ENCODE measurements at places on chromosomes 4 and X.
A peak's percentile ranks its signal among the peaks of the same experiment; 100 is the strongest.

- peak; percentile 43 for DNase-seq
Observed at GRCh38 chrX:137568741-137569469, 3.0 kb downstream of the ZIC3 start.

DNA sequence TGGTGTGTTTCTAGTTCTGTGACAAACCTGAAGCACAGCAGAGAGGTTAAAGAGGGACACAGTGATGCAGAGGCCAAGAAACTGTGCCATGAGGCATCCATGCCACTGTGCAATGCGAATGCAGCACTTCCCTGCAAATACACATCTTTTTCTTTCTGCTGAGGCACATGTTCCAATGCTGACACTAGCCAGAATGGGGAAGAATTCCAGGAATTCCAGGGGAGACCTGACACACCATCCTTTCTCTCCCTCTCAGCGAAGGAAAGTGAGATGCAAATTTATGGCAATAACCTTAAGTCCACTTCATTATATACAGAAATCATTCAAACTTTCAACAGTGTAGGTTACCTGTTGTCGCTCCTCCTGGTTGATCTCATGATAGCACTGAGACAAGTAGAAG, 204.8 kb downstream of the LDB2 start:
- DNase-seq = peak; percentile 53

GRCh38 chr4:112315446-112315845, 18.3 kb downstream of the ALPK1 start:
- DNase-seq = no peak

- no peak for DNase-seq
Observed at GRCh38 chr4:5084911-5085475, 33.7 kb downstream of the STK32B start.

DNA sequence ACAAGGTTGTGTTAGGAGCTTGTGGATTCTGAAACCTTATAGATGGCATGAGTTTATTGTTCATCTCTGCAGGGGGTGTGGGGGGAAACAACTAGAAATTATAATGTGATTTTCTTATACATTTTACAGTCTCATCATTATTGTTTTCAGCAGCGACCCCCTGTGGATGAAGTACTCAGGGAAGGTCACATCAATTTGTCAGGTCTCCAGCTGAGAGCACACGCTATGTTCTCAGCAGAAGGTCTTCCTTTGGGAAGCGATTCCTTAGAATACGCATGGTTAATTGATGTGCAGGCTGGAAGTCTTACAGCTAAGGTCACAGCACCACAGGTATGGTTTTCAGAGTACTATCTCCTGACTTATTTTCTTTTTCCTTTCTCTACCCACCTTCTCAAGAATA, 72.2 kb downstream of the BLTP1 start:
- DNase-seq = peak; percentile 40

DNA sequence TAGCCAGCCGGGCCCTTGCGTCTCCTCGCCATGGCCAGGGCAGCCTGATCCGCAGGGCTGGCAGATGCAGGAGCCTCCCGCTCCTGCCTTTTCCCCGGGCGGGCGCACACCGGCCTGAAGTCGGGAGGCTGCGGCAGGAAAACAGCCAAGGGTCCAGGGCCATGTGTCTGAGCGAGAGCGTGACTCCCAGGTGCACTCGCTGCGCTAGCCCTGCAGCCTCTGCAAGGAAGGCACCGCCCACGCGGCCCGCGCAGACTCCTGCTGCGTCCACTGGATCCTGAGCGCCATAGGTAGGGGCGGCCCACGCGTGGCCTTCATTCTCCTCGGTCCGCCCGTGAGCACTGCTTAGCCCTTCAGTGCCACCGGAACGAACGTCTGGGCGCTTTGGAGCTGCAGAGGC, 379.9 kb downstream of the TRAM1L1 start:
- no peak for DNase-seq

- DNase-seq = no peak
Observed at GRCh38 chrX:30607155-30607554, 29.6 kb upstream of the TASL start.

DNA sequence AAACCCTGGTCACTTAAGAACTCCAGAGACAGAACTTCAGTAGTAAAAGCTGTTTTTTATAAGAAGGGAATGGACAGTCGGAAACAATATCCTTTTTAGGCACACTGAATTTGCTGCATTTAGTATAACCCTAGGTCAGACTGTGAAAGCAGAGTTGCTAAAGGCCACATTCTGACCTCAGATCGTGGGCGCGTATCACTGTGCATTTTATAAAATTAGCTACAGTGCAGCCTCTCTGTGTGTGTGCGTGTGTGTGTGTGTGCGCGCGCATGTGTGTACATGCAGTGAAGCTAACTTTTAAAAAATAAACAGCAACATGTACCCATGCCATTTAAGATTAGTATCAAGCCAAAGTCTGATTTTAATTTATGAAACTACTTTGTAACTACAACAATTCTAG, 8.0 kb downstream of the ZNF827 start:
- no peak for DNase-seq

- no peak for DNase-seq
Observed at GRCh38 chrX:23381099-23382087, 46.7 kb downstream of the PTCHD1 start.

DNA sequence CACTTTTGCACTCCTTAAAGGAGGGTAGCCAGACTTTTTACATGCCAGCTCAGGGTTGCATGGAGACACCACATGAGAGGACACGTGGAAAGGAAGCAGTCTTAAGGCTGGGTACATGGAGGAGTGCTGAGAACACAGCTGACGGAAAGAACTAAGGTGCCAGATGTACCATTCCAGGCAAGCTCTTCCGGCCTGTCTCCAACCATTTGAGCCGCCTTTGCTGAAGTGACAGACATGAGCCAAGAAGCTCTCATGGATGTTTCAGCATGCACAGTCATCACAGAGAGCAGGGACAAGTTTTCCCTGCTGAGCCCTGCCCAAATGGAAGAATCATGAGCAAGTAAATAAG, 83.4 kb upstream of the BMP2K start:
- DNase-seq = no peak

GRCh38 chrX:48493890-48494364, 14.9 kb upstream of the PORCN start:
- DNase-seq = peak; percentile 77
